ENCODE measurements at places on chromosomes 2 and 18.

DNA sequence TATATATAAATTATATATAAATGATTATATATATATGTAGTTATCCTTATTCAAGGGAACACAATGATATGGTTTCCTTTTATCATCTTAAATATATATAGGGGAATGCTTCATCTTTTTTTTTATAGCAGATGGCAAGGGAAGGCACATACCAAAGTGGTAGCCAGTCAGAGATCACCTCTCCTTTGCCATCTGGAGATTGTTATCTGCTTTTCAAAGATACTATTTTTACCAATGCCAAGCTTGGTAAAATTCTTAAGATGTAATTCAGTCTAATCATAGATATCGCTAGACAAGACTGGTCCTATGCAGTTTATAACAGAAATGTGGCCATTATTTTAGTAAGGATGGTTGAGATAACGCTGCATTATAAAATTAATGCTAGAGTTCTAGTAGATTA lies 64.7 kb upstream of the DSEL start:
- no peak for DNase-seq

DNA sequence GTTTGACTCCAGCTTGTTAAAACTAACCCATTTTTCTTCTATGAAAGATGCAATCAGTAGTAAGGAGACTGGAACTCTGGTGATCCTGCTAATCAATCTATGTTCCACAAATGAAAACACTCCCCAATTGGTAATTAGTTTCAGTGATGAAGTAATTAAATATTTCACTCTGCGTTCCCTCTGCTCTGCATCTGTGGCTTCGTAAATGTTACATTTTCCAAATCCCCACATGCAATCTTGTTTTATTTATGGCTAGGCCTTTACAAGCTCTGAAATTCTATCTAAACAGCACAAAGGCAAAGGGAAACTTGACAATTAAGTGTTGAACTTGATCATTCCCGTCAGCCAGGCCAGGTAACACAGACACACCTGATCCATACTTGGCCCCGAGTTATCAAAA lies 231.4 kb upstream of the OSR1 start:
- DNase-seq = no peak

DNA sequence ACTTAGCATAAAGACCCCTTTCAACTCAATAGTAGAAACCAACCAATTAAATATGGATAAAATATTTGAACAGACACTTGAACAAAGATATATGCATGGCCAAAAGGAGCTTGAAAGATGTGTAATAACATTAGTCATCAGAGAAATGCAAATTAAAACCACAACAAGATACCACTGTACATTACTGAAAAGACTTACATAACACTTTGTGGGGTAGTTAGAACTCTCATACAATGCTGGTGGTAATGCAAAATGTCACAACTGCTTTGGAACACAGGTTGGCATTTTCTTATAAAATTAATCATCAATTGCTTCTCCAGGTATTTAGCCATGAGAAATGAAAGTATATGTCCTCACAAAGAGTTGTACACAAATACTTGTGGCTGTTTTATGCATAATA lies 60.7 kb downstream of the TTC27 start:
- DNase-seq = no peak

- no peak for DNase-seq
These were observed 353.2 kb downstream of the METTL4 start for GRCh38 chr18:2218101-2218500.

GRCh38 chr18:69002233-69002632 lies 204.4 kb downstream of the CCDC102B start:
- no peak for DNase-seq

DNA sequence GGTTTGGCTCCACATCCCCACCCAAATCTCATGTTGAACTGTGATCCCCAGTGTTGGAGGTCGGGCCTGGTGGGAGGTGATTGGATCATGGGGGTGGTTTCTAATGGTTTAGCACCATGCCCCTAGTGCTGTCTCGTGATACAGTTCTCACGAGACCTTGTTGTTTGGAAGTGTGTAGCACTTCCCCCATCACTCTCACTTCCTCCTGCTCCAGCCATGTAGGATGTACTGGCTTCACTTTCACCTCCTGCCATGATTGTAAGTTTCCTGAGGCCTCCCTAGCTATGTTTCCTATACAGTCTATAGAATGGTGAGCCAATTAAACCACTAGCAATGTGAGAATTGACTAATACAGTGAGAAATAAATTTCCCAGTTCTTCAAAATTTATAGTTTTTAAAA lies 325.9 kb downstream of the FSIP2 start:
- no peak for DNase-seq

GRCh38 chr2:38159191-38159590 lies 83.2 kb upstream of the CYP1B1 start:
- DNase-seq = no peak
